ENCODE measurements at places on chromosomes 7 and 10. TPM values are rescaled to one million over a fixed set of nuclear protein-coding genes. Genes with fewer than 3 reads are reported as not detected.
A peak's percentile ranks its signal among the peaks of the same experiment; 100 is the strongest.

DNA sequence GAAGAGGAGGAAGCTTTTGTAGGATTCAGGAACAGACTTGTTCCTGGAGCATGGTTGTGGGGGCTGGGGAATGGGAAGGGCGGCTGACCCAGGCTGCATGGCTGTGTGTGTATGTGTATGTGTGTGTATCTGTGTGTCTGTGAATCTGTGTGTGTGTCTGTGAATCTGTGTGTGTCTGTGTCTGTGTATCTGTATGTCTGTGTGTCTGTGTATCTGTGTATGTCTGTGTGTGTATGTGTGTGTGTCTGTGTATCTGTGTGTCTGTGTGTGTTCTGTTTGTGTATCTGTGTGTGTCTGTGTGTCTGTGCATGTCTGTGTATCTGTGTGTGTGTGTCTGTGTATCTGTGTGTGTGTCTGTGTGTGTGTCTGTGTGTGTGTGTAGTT lies 6.6 kb upstream of the STX1A start:
- no peak for DNase-seq

- DNase-seq = no peak
Observed at GRCh38 chr10:130686689-130687300, 550.6 kb downstream of the GLRX3 start.

GRCh38 chr7:130479716-130480400 lies 12.0 kb upstream of the MEST start:
- no peak for DNase-seq

GRCh38 chr7:134016223-134016941 lies 110.8 kb upstream of the LRGUK start:
- peak; percentile 42 for DNase-seq

- peak; percentile 22 for DNase-seq
Observed at GRCh38 chr10:665579-666091, 23.8 kb downstream of the DIP2C start.

VIPR2 gene
- total RNA-seq = not detected

CFAP46 gene
- not detected for total RNA-seq

PRRT4 gene
- total RNA-seq = not detected

SHH gene
- total RNA-seq = 1.1 TPM

TMEM270 gene
- total RNA-seq = 0.59 TPM

NAT16 gene
- not detected for total RNA-seq

PKD1L1 gene
- 0.49 TPM for total RNA-seq

SEMA3A gene
- 24.3 TPM for total RNA-seq

Data from Calu3 (cell line).